ENCODE measurements at places on chromosomes 2 and 18. TPM values are rescaled to one million over a fixed set of nuclear protein-coding genes. Genes with fewer than 3 reads are reported as not detected.

The DCTN1 gene
- total RNA-seq = 86.4 TPM

The APLF gene
- total RNA-seq = 4.2 TPM

The TMSB10 gene
- 1,660 TPM for total RNA-seq

The CAPN14 gene
- 191 TPM for total RNA-seq

The NDC80 gene
- total RNA-seq = 9.7 TPM

The CRYBA2 gene
- total RNA-seq = not detected

The IGFBP5 gene
- total RNA-seq = 34.9 TPM

The SPHKAP gene
- total RNA-seq = not detected

The BOLL gene
- total RNA-seq = not detected

The EMILIN1 gene
- total RNA-seq = 3.0 TPM

The OST4 gene
- 258 TPM for total RNA-seq

The IL36RN gene
- total RNA-seq = 64.1 TPM

The KCNJ13 gene
- not detected for total RNA-seq

The EGR4 gene
- not detected for total RNA-seq

The MAP3K19 gene
- not detected for total RNA-seq
